Forelimb muscle (tissue), 1 donor: ENCODE measurements at places on chromosomes 11 and 22.

- DNase-seq = peak; percentile 73
Observed at GRCh38 chr11:134120921-134121526, 52.2 kb downstream of the JAM3 start.

DNA sequence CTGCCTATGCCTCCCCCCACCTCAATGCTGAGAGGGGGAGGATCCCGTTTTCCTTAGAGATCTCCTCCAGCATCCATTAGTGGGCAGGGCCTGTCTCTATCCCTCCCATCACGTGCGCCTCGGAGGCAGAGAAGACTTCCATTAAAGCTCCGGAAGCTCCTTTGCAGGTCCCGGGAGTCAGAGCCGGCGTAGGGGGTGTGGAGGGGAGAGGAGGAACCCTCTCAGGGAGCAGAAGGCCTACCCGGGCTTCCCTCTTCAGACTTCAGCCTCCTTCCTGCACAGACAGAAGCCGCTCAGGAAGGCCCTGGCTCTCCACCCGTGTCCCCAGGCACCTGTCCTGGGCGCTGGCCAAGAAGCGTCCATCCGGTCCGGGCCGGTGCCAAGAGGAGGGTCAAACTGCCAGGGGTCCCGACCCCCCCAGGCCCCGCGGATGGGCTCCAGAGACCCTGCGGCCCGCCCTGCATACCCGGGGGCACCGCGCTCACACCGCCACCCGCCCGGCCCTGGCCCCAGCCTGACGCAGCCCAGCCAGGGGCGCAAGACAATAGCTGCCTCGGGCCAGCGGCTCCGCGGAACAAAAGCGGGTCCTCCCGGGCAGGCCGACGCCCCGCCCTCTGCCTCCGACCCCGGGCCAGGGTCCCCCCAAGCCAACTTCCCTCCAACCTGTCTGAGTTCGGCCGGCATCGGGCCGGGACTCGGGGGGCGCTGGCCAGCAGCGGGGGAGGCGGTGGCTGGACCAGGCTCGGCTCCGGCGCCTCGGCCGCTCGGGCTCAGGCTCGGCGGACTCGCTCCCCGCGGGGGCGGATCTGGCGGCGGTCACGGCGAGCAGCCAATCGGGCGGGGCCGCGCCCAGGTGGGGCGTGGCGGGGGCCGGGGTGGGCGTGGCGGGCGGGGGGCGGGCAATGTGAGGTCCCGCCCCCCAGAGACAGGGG is 29.9 kb downstream of the ARVCF start:
- no peak for DNase-seq

DNA sequence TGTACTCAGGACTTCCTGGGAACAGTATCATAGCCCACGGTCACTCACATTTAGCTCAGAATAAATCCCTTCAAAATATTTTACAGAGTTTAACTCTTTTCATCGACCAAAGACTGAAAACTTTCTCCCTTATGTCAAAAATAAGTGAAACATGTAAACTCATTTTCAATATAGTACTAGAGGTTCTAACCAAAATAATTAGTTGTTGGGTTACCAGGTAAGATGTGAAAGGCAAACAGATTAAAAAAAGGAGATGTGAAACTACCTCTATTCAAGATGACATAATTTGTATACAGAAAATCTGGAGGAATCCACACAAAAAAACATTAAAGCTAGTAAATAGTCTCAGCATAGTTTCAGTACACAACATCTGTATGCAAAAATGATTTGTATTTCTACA is 20.3 kb downstream of the XKR3 start:
- no peak for DNase-seq

- no peak for DNase-seq
Observed at GRCh38 chr11:76621868-76622267, 48.7 kb downstream of the LRRC32 start.

DNA sequence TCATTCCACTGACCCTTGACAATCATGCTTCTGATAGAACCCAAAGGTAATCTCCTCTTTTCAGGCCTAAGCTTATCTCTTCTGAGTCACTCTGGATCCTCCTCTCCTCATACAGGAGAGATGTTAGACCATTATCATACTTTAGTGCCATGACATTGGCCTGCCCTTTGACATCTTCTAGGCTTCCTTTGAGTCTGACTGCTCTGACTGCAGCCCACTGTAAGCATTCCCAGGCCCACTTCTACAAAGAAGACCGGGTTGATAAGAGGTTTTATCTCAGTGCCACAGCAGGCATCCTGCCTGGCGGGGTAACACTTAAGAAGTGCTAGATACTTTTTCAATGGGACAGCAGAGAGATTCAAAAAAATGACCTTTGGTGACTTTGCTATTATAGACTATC is 438.0 kb downstream of the KCNA4 start:
- DNase-seq = no peak
